ENCODE measurements at places on chromosomes 6 and 20. TPM values are rescaled to one million over a fixed set of nuclear protein-coding genes. Genes with fewer than 3 reads are reported as not detected.

DNA sequence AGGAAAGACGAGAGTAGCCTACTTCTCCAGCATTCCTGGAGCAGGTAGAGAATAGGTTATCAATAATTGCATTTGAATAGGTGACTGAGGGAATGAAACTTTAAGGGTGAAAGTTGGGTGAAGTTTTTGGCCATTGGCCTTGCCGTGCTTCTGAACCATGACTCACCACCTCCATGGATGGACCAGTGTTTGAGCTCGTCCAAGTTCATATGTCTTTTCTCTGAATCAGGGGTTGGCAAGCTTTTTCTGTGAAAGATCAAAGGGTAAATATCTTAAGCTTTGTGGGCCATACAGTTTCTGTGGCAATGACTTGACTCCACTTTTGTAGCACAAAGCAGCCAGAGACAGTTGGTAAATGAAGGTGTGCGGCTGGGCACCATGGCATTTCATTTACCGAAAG lies 31.8 kb downstream of the SNRNP48 start:
- DNase-seq, result no peak

- no peak for DNase-seq
These were observed 924.6 kb upstream of the GJE1 start for GRCh38 chr6:141208101-141208500.

The RPRD1B gene
- 29.7 TPM for total RNA-seq

The TMC2 gene
- total RNA-seq, result not detected

Data from type B pancreatic cell (in vitro differentiated cells).